Hindlimb muscle (tissue), 1 donor: ENCODE measurements at places on chromosomes 3 and 15. TPM values are rescaled to one million over a fixed set of nuclear protein-coding genes. Genes with fewer than 3 reads are reported as not detected.

- DNase-seq: no peak
These were observed 27.5 kb downstream of the MASP1 start for GRCh38 chr3:187264021-187264420.

- DNase-seq: no peak
These were observed 44.8 kb downstream of the ABTB1 start for GRCh38 chr3:127717357-127718244.

DNA sequence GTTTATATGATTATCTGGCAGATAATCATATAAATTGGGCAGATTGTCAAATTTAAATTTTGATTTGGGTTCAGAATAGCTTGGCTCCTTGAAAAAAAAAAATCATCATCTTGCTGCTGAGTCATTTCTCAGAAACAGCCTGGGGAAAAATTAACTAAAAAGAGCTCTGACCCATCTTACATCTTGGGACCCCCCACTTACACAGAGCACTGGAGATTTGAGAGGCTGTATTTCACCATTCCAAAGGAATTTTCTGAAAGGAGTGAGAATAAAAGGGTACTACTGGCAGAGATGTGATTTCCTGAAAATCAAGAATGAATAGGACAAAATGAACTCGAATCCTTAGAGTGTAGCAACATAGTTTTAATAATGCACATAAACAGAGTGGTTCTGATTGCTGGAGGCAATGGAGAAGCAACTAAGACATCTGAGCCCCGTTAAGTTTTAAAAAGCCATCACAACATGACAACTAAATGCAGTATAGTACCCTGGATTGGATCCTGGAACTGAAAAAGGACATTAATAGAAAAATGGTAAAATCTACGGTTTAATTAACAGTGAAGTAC is 97.5 kb downstream of the RFTN1 start:
- no peak for DNase-seq

DNA sequence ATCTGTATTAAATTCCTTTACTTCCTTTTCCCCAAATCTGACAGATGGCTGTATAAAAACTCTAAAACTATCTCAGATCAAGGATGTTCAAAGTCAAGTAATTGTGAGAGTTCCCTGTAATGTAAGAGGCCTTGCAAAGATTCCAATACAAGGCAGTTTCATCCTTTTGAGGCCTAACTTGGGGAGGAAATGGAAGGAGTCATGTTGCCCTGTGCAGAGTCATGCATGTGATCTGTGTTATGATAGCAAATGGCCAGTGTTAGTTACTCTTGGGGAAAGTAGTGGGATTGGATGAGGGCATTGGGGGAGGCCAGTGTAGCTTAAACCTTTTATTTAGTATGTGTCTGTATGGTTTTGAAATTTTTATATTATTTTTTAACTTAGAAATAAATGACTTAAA is 23.7 kb upstream of the FBXL22 start:
- DNase-seq: no peak

DNA sequence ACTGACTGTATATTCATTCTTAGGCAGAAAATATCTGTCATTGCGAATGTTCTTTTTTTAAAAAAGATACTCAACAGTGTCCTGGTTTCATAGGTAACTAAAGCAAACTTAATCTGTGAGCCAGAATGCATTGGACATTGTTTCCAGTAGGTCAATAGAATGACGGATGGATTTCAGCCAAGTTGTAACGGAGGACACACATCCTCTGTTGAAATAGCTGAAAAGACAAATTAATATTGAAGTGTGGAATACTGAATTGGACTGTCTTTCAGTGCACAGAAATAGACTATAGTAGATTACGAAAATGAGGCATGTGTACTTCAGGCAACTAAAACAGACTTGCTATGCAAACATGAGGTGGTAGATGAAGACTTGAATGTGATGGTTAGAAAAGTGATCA is 461.6 kb downstream of the WDR72 start:
- no peak for DNase-seq

DNA sequence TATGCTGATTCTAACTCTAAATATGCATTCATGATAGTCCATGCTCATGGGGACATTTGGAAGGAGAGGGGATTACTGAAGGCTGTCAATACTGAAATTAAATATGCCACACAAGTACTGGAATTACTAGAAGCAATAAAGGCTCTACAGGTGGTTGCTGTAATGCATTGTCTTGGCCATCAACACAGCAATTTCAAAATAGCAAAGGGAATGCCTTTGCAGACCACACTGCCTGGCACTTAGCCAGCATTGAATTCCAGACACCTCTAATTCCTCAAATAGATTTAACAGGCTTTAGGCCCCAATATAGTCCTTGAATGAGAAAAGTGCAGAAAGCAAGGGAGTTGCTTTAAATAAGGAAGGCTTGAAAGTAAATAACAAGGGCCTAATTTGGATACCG is 115.8 kb upstream of the PLCL2 start:
- no peak for DNase-seq

- DNase-seq: no peak
These were observed 191.0 kb downstream of the NLGN1 start for GRCh38 chr3:173588556-173588955.

DNA sequence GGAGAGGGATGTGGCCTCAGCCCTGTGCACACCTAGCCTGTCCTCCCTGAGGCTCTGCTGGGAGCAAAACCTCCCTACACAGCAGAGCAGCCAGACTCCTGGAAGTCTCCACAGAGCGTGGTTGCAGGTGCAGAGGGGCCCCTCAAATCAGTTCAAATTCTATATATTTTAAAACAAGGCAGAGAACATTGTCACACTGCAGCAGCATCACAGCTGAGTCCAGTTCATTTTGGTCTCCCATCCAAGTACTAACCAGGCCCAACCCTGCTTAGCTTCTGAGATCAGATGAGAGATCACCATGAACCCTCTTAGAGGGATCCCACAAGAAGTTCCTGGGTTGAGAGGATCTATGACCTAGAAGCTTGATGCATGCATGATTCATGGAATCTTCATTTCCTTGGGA is 331.0 kb upstream of the RGMA start:
- DNase-seq: no peak

- DNase-seq: no peak
These were observed 71.0 kb downstream of the ATP2B2 start for GRCh38 chr3:10434144-10434937.

DNA sequence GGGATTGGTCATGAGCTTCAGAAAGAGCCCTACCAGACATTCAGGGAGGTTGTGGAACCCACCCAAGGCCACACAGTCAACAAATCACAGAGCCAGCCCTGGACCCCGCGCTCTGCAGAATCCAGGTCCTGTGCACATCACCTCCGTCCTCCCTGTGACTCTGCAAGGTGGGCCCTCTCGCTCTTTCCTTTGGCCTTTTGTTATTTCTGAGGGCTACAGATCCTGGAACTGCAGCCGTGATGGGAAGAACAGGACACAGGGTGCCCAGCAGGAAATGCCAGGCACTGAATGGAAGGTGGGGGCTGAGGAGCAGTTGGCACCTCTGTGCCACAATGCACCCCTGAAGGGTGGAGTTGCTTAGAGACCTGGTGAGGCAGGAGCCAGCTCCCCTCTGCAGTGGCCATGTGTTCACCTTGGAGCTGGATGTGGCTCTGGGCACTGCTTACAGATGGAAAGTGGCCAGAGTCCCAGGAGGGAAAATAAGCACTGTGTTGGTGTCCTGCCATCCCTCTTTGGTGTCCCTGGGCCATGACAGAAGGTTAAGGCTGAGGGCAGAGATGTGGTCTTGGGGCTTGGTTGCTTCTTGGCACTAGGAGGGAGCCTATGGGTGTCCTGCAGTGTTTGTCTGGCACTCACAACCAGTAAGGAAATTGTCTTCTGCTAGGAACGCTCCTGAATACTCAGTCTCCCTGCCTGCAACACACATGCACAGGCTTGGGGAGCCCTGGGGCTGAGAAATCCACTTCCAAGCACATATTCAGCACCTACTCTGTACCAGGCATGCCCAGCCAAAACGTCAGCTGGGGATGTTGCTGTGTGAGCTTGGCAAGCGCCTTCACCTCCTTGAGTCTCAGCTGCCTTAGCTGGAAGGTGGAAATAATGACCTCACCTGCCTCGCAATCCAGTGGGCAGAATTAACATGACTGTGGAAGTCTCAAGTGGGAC is 98.0 kb upstream of the SLC6A6 start:
- DNase-seq: no peak

DNA sequence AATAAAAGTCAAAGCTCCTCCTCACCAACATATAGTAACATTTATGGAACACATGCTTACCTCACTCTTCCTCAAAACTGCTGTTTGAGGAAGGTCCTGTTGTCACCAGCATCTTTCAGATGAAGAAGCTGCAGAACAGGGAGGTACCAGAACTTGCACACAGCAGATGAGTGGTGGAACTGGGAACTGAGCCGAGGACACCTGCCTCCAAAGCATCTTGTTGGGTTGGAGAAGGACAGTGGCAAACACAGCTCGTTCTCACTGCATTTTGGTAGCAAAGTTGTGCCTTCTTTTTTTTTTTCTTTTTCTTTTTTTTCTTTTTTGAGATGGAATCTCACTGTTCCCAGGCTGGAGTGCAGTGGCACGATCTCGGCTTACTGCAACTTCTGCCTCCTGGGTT is 76.0 kb downstream of the CEMIP start:
- no peak for DNase-seq

DNA sequence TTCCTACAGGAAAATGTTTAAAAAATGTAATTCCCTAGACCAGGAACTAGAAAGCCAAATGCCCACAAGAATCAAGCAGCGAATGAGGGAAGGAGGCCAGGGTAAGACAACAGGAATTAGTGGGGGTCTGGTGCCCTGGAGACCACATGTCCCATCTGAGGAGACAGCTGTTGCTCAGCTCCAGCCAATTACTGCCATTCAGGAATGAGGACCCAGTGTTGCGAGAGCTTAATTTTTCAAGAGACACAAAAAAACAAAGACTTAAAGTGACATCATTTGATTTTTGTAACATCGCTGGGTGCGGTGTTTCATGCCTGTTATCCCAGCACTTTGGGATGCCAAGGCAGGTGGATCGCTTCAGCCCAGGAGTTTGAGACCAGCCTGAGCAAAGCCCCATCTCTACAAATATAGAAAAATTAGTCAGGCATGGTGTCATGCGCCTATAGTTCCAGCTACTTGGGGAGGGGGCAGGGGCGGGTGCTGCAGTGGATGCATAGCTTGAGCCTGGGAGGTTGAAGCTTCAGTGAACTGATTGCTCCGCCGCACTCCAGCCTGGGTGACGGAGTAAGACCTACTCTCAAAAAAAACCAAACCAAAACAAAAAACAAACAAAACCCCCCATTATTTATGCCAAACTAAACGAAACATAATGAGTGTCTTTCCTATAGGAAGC is 52.8 kb upstream of the LRIG1 start:
- DNase-seq: no peak

GRCh38 chr3:196883361-196883760 is 15.6 kb downstream of the SENP5 start:
- no peak for DNase-seq

DNA sequence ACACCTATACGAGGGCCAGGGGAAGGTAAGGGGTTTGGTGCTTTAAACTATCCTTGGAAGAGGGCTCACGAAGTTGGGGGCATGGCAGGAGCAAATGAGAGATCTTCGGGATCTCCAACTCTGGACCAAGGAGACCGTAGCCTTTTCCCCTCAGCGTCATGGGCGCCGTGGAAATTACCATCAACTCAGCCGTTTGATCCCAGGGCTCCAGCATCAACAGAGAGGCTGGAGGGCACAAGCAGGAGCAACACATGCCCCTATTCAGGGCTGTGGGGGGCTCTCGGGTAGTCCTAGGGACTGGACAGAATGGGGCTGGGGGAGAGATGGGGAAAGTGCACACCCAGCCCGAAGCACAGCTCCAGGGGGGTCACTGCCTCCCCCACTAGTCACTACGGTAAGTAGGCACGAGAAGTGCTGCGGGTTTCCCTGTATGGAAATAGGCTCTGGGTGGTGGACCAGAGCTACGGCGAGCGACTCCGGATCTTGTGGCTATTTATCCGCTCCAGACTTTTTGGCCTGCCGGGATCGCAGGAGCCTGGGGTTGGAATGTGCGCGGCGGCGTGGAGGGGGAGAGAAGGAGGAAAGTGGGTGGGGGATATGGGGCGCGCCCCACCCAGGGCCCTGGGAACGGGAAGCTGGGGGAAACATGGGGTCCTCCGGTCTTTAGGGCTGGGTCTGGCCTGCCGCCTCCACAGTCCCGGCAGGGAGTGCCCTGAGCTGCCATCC is 539 bp upstream of the LAMB2 start:
- peak; percentile 89 for DNase-seq

GRCh38 chr3:134369231-134369741 is 5.0 kb downstream of the AMOTL2 start:
- DNase-seq: no peak

DNA sequence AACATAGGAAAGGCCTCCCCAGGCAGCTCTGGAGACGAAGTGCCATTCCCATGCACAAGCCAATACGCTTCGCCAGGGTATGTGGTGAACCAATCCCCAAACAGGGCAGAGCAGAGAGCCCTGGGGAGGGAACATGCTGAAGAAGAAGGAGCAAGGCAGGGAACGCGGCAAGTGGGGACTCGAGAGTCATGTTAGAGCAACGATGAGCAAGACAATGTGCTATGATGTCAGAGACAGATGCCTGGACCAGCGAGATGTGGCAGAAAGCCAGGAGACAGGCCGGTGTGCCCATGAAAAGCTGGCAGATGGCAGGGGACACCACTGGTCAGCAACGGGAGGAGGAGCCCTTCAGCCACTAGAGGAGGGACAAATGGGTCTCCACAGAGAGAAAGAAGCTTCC is 39.6 kb downstream of the NIPA2 start:
- DNase-seq: no peak

GRCh38 chr15:29457729-29458128 is 188.1 kb upstream of the NSMCE3 start:
- DNase-seq: no peak

DNA sequence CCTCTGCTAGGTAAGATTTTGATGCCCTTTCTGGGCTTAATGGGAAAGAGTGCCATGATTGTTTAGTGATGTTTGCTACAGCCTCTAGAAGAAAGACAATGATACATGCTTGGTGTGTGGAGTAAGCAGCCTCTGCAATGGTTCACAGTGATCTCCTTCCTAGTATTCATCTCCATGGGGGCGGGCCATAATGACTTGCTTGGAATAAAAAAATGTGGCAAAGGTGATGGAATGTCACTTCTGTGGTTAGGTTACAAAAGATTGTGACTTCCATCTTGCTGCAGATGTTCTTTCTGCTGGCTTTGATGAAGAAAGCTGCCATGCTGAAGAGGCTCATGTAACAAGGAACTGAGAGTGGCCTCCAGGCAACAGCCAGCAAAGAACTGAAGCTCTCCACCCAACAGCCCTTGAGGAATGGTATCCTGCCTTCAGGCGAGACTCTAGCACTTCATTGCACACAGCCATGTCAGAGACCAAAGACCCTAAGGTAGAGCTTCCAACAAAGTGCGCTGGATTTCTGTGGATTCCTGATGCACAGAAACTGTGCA is 139.1 kb upstream of the LRIG1 start:
- no peak for DNase-seq

Gene PLXND1
- 154 TPM for polyA plus RNA-seq

Gene CSPG4
- polyA plus RNA-seq: 125 TPM

Gene SNX22
- polyA plus RNA-seq: 0.97 TPM

Gene GOLGA6L10
- polyA plus RNA-seq: 1.3 TPM
